ENCODE measurements at places on chromosomes 2 and 18.

- DNase-seq: peak; percentile 56
Observed at GRCh38 chr2:138029276-138029675, 65.0 kb downstream of the HNMT start.

GRCh38 chr2:191580581-191580980 lies 97.4 kb upstream of the NABP1 start:
- DNase-seq: no peak

DNA sequence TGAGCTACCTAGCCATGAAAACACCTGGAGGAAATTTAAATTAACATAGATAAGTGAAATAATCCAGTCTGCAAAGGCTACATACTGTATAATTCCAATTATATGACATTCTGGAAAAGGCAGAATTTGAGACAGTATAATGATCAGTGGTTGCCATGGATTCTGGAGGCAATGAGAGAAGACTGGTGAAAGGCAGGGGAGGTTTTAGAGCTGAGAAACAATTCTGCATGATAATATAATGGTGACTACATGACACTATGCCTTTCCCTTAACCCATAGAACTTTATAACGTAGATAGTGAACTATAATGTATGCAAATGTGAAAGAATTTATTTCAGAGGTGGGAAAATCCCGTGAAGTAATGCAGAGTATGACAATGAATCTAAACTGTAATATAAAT lies 749.3 kb downstream of the TRIB2 start:
- DNase-seq: no peak

DNA sequence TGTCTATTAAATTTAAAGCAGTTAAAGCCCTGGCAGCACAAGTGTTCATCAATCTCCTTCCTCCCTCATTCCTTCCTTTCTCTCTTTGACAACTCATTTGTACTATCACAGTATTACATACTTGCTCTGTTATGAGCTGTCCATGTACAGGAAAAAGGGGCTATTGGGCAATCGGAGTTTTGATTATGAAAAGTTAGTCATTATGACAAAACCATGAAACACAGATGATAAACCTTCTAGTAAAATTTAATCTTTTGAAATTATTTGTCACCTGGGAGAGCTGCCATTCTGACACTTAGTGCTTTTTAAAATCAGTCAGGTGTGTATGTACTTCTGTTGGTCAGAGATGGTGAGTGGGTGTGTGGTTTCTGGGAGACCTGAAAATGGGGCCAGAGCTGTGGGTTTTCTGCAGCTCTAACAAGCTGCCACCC lies 39.4 kb downstream of the MAP4K4 start:
- peak; percentile 71 for DNase-seq

DNA sequence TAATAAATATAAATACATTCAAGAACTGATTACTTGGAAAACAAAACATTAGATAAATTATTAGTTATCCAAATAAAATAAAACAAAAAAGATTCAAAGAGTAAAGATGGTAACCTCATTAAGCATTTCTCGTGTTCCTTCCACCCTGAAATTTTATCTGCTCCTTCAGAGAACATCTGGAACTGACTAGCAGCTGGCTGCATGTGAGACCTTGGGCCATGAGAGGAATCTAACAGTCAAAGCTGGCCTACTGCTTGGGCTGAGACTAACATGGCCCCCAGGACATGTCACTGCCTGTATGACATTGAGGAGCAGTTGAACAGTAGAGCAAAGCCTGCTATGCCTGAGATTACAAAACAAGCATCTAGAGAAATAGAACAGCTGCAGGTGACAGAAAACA lies 208.5 kb upstream of the ZSWIM2 start:
- no peak for DNase-seq

DNA sequence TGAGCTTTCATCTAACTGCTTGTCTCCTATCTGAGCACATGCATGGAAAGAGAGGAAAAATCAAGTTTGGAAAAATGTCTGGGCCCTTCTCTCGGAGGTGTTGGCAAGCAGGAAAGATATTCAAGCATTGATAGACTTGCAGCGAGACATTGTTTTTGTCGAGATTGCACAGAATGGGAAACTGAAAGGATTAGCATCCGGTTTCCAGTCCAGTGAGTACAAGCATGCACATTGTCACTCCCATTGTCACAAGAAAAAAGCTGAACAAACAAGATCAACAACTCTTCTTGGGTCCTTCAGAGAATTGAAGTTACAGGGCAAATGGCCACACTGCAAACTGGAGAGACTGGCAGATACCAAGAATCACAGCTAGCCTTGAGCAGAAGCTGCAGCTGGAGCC lies 19.6 kb upstream of the MC5R start:
- DNase-seq: no peak

- DNase-seq: no peak
Observed at GRCh38 chr18:10379522-10379921, 74.9 kb upstream of the APCDD1 start.

GRCh38 chr2:170641961-170642360 lies 73.2 kb upstream of the SP5 start:
- DNase-seq: no peak

DNA sequence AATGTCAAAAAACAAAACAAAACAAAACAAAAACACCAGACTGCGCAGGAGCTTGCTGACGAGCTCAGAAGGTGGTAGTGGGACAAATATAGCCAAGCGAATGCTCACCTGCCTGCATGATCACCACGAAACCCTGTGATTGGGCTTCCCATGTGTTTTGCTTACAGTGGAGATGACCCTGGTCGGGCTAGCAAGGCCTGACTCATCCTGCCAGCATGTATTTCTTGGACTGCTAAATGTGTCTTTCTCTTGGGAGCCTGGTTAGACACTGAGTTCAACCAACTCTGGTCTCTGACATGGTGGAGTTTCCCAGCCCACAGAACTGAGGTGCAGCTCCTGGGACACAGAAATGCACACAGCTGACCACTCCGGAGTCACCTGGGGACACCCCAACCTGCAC lies 30.7 kb upstream of the DUSP2 start:
- DNase-seq: peak; percentile 89

DNA sequence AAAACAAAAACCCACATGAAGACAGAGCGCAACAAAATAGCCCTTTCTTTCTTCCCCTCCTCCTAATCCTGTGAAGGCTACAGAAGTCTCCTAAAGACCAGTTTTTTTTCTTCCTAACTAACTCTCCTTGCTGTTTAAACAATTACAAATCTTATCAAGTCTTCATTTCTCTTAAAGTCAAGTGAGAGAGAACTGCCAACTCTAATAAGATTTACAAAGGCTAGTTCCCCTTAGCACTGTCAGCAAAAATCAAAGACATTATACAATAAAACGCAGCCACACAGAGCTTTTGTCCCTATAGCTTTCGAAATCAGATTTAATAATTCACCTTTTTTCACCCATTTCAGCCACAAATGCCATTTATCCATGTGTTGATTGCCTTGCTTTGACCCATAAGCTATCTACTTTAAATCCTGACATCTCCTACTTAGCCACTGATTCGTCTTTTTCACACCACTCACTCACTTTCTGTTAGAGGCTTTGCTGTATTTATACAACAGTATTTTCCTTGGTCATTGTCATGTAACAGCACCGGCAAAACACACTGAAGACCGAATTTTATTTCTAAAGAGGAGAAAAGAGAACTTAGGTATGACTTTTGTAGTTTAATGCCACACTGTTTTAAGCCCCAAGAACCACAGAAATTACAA lies 5.9 kb downstream of the NRXN1 start:
- DNase-seq: no peak

DNA sequence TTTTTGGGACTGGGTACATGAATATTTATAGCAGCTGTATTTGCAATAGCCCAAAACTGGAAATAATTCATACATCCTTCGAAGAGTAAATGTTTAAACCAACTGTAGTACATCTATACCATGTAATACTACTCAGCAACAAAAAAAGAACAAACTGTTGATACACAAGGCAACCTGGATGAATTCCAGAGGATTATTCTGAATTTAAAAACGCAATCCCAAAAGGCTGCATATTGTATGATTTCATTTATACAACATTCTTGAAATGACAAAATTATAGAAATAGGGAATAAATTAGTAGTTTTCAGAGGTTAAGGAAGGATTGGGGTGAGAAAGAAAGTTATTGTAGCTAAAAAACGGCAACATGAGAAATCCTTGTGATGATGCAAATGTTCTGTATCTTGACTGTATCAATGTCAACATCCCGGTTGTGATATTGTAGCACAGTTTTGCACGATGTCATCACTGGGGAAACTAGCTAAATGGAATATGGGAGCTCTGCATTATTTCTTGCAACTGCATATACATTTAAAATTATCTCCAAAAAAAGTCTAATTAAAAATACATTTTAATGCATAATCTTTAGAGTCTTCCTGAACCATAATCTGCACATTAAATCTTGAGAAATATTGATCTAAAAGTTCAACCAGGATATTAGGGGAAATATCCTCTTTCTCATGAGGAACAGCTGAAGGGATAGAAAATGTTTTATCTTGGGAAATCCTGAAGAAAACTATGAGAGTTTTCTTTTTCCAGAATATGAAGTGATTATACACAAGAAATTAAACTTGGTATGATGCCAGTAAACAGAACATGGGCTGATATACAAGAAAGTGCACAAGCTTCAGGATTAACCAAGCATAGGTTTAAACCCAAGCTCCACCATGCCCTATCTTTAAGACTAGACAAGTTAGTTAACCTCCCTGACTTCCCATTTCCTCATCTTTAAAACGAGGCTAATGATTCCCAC lies 21.9 kb downstream of the EVA1A start:
- DNase-seq: no peak

GRCh38 chr2:194826241-194826640 lies 830.8 kb upstream of the SLC39A10 start:
- DNase-seq: peak; percentile 3

- no peak for DNase-seq
Observed at GRCh38 chr2:9483107-9483506, 8.8 kb downstream of the IAH1 start.

- no peak for DNase-seq
Observed at GRCh38 chr2:113891265-113891959, 1.5 kb downstream of the ACTR3 start.

GRCh38 chr2:138105358-138105757 lies 141.1 kb downstream of the HNMT start:
- no peak for DNase-seq

DNA sequence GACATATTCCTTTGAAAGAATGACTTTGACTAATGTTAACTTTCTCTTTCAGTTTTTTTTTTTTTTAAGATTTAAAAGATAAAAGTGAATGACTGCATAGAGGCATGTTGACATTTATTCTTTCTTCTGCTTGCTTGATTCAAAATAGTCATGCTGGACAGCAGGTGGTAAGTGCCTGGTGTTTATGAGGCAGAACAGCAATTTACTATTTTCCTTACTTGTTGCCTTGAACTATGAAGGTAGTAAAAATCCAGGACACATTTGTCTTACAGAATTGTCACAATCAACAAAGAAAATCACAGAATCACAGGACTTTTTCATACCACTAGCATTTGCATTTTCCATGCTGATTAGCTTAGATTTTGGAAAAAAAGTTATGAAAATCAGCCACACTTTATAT lies 388.3 kb downstream of the CTNNA2 start:
- no peak for DNase-seq

DNA sequence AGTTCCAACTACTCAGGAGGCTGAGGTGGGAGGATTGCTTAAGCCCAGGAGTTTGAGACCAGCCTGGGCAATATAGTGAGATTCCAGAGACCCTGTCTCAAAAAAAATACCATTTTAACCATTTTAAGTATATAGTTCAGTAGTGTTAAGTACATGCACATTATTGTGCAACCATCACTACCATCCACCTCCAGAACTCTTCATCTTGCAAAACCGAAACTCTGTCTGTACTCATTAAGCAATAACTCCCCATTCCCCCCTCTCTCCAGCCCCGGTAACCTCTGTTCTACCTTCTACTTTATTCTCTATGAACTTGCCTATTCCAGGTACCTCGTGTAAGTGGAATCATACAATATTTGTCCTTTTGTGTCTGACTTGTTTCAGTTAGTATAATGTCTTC lies 86.4 kb downstream of the GFPT1 start:
- DNase-seq: no peak

GRCh38 chr18:9996094-9996493 lies 82.3 kb downstream of the VAPA start:
- DNase-seq: no peak

GRCh38 chr2:239533569-239534316 lies 132.9 kb upstream of the HDAC4 start:
- DNase-seq: no peak

- DNase-seq: no peak
Observed at GRCh38 chr2:224492531-224492930, 90.6 kb upstream of the FAM124B start.

DNA sequence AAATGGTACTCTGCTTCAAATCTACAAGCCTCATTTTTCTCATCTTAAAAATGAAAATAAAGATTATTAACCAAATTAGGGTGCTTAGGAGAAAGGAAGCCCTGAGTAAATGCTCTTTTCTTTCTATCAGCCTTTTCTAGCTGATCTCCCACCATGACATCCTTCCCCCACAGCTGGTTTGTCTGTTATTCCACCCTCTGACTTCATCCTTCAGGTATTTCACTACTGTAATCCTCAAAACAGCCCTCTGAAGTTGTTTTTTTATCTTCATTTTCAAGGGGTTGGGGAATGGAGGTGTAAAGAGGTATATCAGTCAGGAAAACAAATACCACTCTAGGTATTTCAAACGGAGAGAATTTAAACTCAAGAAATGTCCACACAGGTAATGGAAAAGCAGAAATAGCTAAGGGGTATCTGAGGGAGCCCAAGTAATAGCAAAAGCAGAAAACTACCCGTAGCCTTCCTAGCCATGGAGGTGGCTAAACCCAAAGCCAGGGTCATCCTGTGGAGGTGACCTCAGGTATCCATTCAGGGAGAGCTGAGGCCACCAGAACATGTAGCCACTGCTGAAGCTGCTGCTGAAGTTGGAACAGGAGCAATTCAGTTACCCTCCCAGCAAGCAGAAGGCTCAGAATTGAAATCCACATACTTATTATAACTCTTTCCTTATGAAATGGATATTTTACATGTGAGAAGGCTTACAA lies 990.9 kb upstream of the ACVR2A start:
- peak; percentile 36 for DNase-seq

GRCh38 chr2:25794544-25795276 lies 83.6 kb downstream of the ASXL2 start:
- DNase-seq: no peak

DNA sequence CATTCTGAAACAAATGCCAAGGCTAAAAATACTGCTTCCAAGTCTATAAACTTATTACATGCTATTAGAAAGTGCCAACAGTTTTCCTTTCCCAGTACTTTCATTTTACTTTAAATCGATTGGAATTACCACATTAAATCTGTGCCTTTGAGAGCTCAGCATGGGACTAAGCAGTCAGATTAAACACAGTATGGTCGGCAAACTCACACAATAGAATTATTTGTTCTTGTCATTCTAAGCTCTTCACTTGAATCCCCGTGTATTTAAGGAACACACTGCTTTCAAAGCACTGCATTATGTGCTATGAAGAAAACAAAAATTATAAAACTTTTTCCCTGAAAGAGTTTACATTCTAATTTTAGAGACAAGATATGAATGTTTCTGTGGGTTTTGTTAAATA lies 444.4 kb upstream of the SLC39A10 start:
- no peak for DNase-seq

Measured in brain microvascular endothelial cell (primary cell).